Iris pigment epithelial cell (primary cell): ENCODE measurements at places on chromosomes 11 and 22.

DNA sequence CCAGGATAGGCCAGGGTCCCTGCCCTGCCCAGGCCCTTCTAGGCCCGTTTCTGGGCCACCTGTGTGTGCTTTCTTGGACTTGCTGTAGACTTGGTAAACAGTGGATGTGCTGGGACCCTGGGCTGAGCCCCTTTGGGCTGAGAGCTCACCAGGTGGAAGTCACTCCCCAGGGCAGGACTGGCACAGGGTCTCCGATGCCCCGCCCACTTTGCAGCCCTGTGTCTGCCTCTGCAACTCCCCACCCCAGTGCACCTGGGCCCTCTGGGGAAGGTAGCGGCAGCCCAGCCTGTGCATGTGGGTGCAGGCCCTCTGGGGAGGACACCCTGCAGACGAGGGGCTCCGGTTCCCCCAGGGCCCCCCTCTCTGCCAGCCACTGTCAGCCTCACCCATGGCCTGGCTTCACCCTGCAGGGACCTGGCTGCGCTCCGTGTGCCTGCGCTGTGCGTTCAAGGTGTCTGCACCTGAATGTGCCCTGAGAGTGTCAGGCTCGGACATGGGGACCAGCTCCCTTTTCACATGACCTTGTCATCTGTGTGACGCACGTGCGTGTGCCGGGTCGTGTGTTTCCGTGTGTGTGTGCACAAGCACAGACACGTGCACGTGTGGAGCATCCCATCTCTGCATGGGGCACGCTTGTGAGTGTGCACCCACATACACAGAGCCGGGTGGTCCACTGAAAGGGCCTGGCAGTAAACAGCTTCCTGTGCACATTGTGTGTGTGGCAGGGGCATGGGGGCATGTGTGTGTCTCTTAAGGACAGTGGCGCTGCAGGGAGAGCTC is 118.5 kb downstream of the KCNQ1OT1 start:
- no peak for DNase-seq

GRCh38 chr22:49983148-49984042 is 22.8 kb downstream of the PIM3 start:
- DNase-seq: no peak

- no peak for DNase-seq
Measured at GRCh38 chr11:120643284-120643683, 131.7 kb downstream of the GRIK4 start.

- peak; percentile 79 for DNase-seq
Measured at GRCh38 chr11:125082611-125083311, 19.7 kb downstream of the SLC37A2 start.

- DNase-seq: no peak
Measured at GRCh38 chr22:35056486-35056885, 9.5 kb upstream of the ISX start.

GRCh38 chr22:39723899-39724351 is 153.4 kb downstream of the CACNA1I start:
- peak; percentile 69 for DNase-seq
